ENCODE measurements at places on chromosomes 5 and 9.

DNA sequence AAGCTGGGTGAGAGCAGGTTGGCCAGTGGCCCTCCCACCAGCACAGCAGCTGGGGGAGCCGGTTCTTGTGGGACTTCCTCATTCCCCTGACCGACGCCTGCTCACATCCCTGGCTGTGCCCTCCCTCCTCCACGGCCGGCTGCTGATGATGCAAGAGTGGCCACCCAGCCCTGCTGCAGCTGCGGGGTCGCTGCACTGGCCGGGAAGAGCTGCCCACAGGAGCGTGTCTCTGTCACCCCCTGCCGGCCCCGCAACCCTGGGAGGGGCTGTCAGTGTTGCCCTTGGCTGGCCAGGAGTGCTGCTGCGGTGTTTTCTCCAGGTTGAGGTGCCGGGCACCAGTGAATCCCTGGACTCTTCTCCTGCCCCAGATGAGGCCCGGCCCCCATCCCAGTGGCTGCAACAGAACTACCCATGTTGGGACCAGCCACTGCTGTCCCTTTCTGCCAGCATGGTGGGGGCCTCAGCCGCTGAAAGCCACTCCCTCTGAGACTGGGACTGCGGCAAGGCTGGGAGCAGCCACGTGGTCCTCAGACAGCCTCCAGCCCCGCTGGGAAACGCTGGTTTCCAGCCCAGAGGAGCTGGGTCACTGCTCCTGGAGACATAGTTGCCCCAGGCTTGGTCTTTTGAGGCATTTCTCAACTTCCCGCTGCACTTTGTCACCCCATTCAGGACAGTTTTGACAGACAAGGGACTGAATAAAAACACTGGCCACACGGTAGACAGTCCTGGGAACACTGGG, 739 bp downstream of the CARD9 start:
- no peak for DNase-seq

- DNase-seq = no peak
Observed at GRCh38 chr5:72041654-72042053, 65.6 kb upstream of the MAP1B start.

DNA sequence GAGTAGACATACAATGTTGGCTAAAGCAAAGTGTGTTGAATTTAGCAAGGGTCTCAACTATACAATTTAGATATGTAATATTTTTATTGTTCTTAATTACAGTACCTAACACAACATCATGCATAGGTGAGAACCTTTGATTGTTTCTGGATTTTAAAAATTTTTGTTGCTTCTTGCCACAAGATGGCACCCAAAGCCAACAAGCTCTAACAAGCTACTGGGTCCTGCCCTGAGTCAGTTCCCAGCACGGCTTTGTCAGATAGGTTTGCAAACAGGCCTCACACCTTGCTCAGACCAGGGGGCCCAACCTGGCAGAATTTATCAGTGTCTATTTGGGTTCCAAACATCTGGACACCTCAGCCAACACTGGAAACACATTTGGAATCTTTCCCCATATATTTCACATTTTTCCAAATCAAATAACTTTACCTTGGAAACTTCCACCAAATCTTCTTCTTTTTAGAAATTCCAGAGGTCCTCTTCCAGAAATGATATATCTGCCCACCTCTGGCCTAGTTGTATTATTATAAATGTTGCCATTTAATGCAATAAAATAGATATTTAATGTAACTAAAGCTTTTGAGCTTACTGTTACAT, 49.5 kb upstream of the EGFLAM start:
- DNase-seq = no peak

GRCh38 chr5:134813407-134813806, 32.4 kb upstream of the C5orf24 start:
- DNase-seq = no peak

DNA sequence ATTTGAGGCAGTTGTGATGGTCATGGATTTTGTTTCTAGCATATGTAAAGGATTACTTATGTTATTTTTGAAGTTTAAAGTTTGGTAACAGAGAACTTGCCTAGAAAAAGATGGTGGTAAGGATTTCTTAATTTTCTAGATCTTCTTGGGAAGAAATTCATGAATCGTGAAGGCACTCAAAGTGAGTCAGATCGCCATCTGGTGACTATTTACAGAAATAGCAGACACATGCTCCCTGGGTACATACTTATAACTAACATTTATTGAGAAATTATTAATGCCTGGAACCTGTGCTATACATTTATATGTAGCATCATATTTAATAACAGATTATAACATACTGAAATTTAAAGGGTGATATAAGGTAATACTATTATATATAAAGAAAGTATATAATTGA, 299.7 kb downstream of the IZUMO3 start:
- no peak for DNase-seq
